AG09319 (cell line): ENCODE measurements at places on chromosomes 1 and 21.

DNA sequence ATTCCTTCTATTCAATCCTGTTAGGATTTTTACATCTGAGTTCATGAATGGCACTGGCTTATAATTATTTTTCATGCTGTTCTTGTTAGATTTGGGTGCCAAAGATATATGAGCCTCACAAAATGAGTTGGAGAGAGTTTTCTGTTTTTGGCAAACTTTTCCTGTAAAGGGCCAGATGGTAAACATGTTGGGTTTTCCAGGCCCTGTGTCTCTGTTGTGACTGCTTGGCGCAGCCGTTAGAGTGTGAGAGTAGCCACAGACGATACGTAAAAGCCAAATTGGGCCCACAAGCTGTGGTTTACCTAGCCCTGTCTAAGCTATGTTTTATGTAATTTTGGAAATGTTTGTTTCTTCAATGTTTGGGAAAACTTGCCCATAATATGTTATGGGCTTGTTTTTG, 15.6 kb upstream of the CA6 start:
- no peak for DNase-seq

DNA sequence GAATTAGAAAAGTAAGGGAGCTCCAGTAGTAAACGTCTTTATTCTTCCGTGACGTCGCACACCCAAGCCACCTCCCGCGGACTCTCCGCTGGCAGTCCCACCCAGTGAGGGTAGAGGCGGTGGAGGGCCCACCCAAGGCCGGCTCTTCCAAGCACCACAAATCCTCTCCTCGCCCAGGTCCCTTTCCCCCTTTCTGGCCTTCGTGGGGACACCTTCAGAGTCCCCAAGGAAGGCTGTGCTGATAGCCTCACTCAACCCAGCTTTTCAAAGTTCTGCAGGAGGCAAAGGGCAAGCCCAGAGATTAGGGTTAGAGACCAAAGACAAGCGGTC, 349 bp upstream of the GPN2 start:
- no peak for DNase-seq

GRCh38 chr1:39295901-39296300, 91.4 kb downstream of the MACF1 start:
- no peak for DNase-seq

GRCh38 chr1:9309991-9310390, 17.3 kb downstream of the SPSB1 start:
- DNase-seq: no peak

DNA sequence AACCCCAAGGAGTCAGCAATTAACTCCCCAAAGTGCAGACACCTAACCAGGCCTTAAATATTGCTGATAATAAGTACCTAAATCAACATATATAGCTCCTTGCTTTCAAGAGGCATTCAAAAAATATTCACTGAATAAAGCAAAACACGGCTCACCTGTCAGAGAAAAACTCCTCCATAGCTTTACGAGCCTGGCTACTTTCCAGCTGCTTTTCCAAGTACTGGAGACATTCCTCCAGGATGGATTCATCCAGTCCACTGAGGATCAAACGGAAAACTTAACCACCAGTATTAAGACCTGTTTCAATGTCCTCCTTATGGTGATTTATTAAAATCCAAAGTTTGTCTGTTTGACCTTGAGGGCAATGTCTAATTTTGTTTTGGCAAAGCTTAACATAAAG, 44.6 kb downstream of the UBR4 start:
- DNase-seq: no peak

DNA sequence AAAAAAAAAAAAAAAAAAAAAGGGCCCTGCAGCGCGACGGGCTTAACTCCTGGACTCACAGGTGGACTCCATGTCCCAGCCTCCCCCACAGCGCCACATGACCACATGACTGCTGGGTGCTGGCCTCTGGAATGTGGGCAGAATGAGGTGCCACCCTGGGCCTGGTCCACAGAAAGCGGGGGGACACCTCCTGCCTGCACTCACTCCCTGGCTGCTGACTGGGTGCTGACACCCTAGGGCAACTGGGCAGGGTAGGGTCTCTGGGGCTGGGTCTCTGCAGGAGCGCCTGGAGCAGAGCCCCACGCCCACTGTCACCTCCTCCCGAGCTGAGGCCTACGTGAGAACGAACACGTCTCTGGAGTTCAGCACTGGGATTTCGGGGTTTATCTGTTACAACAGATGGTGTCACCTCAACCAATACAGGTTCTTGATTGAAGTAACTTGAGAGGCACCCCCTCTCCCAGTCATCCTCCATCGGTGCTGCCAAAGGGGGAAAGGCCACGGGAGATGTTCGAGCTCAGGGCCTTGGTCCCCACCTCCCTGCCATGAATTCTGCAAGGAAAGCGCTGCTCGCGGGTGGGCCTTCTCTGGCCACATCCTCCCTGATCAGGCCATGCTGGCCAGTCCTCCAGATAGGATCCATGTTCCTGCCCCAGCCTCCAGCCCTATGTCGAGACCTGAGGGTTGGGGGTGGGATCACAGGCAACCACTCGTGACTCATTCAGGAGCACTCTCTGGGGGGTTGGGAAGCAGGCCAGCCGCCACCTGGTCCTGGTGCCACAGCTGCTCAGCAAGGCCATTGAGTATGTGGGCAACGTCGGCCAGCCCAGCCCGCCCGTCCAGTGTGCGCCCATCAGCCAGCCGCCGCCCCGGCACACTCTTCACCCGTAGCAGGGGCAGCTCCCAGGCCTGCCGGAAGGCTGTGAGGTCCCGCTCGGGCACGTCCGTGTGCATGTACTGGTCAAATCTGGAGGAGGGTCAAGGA, 5.4 kb downstream of the CPLANE2 start:
- no peak for DNase-seq

GRCh38 chr1:153608742-153609584, 4.0 kb downstream of the S100A16 start:
- peak; percentile 58 for DNase-seq

DNA sequence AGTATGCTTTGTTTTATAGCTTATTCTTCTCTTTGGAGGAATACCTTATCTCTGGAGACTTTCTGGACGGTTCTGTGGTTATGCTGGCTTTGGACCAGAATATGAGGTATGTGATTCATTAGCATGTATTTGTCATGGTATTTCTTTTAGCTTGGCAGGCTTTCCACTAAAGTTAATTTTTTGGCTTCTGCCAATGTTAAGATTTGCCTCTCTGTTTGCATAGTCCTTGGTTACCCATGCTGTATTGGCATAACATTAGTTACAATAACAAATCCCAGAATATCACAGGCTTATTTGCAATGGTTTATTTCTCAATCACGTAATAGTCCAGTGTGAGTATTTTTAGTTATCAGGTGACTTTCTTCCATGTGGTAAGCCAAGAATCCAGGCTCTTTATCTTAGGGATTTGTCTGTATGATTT, 9.7 kb downstream of the ZMPSTE24 start:
- DNase-seq: peak; percentile 97

- no peak for DNase-seq
Observed at GRCh38 chr1:241485145-241485544, 34.4 kb downstream of the FH start.

GRCh38 chr1:64981601-64982533, 15.5 kb upstream of the JAK1 start:
- DNase-seq: no peak

DNA sequence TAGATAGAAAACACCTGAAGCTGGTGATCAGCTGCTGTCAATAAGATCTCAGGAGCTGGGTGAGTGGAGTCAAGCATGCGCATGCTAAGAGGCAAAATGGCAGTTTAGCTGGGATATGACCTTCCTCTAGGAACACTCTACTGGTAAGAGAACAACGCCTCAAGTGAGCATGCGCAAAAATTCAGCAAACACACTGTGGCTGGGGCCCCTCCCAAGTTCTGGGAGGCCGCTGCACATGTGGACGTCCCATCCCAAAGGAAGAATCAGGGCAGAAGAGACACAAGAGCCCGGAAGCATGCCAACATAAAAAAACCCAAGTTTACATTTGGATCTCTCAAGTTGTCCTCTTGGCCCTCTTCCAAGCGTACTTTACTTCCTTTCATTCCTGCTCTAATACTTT, 126.3 kb upstream of the F3 start:
- DNase-seq: no peak

DNA sequence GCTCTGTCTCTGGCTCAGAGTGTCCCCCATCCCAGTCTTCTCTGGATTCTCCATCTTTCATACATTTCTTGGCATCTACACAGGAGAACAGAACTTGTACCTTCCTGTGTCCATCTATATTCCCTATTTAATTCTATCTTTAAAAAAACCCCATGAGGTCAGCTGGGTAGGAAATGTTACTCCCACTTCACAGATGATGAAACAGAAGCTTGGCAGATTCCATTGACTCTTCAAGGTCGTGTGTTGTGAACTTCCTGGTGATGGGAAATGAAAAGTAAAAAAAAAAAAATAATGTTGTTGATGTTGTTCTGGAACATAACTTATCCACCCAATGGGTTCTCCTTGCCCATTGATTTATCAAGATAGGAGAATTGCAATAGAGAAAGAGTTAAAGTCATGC, 8.9 kb downstream of the CHI3L2 start:
- no peak for DNase-seq

DNA sequence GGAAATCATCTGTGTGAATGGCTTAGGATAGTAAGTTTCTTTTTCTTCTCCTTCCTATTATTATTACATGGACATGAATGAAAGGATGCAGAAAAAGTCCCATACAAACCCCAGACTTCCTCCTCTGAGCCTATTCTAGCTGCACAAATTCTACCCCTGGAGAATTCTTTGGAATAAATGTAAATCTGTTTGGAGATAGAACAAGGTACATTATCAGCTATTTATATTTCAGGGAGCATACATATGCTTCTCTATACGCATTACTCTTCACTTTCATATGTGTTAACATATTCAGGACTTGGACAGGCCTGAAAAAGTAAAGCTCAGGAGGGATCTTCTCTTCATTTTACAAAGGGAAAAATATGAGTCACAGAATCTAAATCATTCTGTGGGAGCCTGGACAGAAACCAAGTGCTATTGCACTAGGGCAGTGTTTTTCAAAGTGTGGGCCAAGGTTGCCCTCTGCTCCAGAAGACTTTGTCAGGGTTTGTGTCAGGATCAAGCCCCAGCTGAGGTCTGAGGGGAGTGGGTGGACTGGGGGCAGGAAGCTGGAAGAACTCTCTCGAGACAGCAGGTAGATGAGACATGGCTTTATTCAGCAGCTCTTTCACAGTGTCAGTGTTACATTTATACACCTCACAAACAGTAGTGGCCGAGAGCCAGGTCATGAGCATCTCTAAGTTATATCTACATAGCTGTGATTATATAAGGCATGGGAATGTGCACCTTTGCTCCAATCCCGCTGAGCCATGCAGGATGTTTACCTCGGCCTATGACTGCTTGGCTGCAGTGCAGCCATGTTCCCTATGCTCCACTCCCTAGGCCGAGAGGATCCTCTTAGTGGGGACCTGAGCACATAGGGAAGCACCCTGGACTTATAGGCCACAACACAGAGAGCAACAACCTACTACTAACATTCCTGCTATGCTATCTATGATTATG, 114.3 kb downstream of the GDAP2 start:
- DNase-seq: no peak

DNA sequence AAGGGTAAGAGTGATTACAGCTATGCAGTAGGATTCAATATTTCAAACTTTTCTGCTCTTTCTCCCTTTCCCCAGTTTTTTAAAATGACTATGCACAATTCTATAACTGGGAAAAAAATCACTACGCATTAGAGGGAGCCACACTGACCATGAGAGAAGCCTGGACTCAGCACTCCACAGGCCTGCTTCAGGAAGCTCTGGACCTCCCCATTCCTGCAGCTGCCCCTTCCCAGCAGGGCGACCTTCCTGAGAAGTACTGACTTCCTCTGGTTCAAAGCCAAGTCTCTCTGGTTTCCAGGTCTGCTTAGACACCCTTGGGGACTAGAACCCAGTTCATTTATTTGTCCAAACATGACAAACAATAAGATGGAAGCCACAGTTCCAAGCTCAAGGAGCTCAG, 42.0 kb upstream of the CLSTN1 start:
- no peak for DNase-seq

DNA sequence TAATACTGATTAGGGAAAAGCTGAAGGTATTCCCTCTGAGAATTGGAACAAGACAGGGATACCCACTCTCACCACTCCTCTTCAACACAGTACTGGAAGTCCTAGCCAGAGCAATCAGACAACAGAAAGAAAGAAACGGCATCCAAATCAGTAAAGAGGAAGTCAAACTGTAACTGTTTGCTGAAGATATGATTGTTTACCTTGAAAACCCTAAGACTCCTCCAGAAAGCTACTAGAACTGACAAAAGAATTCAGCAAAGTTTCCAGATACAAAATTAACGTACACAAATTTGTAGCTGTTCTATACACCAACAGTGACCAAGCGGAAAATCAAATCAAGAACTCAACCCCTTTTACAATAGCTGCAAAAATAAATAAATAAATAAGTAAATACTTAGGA, 78.6 kb downstream of the EXTL2 start:
- no peak for DNase-seq

DNA sequence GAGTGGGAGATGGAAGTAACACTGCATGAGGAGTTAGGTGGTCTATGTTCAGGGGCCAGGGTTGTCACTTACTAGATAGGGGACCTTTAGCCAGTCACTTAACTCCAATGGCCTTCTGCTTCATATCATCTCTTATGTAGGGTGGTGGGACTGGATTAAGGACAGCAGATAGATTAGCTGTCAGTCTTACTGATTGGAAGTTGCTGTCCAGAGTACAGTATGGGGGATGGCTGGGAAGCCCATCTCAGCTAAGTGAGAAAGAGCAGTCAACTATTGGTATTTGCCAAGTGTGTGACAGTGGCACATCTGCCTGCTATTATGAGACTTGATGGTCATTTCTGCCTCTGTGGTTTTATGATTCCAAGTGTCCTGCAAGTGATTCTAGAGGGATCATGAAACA, 130.9 kb downstream of the FGGY start:
- no peak for DNase-seq

GRCh38 chr1:192251735-192252134, 65.1 kb upstream of the RGS21 start:
- DNase-seq: no peak

- DNase-seq: no peak
Observed at GRCh38 chr1:216793973-216794372, 70.7 kb upstream of the ESRRG start.

DNA sequence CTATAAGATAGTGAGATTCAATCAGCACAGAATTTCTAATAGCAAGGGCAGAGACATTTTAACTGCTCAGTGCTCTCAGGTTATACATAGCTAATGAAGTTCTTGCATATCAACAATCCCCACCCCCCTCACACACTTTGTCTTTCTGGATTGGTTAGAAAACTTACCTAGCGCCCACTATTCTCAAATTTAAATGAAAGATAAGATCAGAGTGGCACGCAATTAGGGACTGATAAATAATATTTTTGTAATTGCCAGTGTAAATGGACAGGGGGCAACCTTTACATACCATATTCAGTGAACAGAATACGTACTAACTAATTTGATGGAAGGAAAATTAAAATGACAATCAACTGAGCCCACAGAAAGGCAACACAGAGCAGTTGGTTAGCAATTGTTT, 11.7 kb downstream of the SELL start:
- DNase-seq: no peak

- DNase-seq: no peak
Observed at GRCh38 chr1:15029786-15030185, 123.8 kb upstream of the TMEM51 start.
